ENCODE measurements at places on chromosomes 3 and 15.

DNA sequence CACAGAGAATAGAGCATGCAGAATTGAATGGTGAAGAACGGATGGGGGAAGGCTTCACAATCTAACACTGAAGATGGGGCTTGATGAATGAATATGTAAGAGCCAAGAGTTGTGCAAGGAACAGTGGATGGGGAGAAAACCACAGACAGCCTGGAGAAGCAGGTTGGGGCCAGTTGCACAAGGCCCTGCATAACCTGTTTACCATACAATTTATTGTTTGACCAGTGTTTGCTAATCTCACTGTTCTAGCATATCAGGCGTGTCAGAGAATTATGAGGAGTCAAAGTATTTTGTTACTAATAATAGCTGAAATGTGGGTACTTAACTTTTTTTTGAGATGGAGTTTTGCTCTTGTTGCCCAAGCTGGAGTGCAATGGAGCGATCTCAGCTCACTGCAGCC is 36.4 kb downstream of the LINS1 start:
- no peak for DNase-seq

DNA sequence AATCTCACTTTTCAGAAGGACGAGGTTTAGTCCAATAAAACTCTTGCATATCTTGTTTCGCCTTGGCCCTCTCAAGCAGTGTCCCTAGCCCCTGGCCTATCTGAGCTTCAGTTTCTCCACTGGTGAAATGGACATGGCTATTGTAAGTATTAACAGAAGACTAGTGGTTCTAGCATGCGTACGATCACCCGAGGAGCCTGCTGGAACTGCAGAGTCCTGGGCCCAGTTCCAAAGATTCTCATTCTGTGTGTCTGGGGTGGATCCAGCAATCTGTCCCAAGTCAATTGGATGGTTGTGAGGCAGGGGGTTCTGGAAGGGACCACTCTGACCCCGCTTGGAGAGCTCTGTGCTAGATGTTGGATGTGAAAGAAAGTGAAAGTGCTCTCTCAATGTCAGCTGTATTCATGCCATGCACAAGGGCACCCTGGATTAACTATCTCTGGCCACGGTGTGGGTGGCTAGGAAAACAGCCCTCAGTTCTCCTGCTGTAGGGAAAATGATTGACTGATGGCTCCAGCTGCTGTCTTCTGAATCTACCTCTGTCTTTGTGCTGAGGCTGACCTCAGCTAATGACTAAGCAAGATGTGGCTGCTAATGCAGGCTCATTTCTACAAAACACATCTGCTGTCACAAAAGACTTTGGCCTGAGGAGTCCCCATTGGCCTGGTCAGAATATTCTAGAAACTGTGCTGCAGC is 1.9 kb upstream of the PLA1A start:
- DNase-seq = no peak

DNA sequence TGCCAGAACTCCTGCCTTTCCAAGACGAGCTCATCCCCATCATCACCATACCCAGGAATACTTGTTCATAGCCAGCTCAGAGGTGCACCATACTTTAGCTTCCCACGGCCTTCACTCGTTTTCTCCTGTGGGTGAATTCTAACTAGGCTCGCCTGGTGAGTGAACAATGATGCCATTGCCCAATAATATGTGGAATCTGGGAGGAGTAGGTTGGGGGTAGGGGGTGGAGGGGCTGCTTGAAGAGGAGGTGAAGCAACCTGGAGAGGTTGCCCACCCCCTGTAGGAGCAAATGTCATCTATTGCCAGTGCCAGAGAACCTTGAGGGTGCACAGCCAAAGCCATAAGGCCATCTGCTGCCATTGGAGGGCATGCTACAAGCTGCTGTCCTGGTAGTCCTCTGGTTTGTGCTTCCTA is 592 bp upstream of the ZNF445 start:
- no peak for DNase-seq

DNA sequence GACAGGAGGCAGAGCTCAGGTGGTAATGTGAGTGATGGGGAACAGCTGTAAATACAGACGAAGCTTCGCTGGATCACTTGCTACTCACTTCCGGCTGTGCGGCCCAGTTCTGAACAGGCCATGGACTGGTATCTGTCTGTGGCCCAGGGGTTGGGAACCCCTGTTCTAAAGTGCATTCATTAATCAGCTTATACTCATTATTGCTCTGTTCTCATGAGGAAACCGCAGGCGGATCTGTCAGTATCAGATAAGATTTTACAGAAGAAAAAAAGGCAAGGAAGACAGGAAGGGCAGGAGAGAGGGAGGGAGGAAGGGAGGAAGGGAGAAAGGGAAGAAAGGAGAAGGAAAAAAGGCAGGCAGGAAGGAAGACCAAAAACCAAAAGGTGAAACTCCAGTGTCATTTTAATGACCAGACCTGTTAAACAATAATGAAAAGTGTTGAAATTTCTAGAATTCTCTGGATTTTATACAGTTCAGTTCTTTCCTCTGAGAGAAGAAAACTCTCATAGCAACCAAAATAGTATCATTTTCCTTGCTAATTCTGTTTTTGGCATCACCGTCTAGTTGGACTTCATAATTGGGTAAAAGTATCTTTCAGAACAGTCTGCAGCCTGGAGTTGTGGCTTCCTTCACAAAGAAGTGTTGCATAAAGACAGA is 128.0 kb upstream of the PROK2 start:
- DNase-seq = no peak

DNA sequence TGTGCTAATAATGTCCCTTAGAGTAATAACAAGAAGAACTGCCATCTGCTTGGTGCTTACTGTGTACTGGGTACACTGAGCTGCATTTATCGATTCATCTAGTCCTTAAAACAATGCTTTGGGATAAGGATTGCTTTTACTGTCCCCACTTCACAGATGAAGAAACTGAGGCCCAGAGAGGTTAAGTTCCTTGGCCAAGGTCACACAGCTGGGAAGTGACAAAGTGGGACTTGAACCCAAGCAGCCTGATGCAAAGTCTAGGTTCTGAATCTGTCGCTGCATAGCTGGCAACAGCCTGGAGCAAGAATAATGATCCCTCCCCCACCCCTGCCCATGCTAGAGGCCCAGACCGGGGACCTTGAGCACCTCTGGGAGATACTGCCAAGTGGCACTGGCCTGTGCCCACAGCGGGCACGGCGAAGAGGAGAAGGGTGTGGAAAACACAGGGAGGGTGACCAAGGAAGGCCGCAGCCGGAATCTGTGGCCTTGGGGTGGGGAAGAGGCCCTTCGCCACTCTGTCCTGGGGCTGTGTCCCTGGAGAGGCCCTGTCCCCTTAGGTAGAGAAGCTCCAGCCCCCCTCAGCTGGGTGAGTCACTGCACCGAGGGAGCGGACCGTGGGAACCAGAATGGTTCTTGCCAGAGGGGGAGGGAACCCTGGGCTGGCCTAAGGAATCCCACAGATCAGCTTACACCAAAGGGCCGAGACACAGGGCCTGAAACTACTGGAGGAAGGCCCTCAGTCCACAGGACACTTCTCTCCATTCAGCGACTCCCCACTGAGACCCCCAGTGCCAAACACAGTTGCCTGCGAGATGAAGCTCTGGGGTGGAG is 3.5 kb downstream of the PLXND1 start:
- DNase-seq = no peak

DNA sequence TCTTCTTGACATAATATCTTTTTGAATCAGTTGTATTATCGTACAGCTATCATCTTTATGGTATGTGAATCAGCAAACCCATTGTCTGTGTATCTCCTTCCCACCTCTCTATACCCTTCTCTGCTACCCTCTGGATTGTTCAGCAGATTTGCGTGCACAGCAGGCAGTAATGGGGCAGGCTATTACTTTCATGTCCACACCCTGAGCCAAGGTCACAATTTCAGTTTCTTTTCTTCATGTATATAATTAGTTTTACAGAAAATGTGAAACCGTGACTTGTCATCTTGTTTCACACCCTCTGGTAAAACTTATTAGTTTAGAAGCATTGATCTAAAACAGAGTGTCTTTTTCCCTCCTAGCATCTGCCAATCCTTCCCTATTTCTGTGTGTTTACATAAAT is 770.4 kb upstream of the SEMA6D start:
- no peak for DNase-seq

DNA sequence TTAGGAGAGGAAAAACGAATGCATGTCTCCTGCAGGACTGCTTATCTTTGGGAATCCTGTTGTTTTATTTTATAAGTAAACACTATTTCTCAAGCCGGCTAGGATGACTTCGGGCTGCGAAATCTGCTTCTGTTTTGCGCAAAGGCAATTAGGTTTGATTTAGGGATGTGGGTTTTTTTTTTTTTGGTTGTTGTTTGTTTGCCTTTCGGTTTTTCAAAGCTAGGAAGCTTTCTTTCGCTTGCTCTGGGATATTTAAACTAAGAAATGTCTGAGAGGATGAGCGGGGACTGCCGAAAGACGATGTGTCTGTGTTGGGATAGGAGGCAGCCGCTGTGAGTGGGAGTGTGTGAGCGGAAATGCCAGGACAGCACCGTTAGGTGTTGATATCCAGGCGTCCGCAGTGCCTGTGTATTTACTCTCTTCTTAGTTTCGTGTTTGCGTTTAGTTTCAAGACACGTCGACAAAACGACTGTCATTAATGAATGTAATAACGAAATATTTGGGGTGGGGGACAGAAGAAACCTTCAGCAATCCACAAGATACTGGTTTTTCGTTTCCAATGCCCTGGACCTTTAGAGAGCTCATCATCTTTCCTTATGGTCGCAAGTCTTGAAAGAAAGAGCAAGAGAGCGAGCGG is 604 bp downstream of the ISL2 start:
- DNase-seq = no peak

- DNase-seq = no peak
Observed at GRCh38 chr3:38834110-38834509, 18.1 kb upstream of the SCN10A start.
